Stimulated activated CD8-positive, alpha-beta memory T cell treated with anti-CD3 and anti-CD28 coated beads, Interleukin-7, amount 100 ng/mL, for 1 hour (primary cell): ENCODE measurements at places on chromosomes 2 and 18.

DNA sequence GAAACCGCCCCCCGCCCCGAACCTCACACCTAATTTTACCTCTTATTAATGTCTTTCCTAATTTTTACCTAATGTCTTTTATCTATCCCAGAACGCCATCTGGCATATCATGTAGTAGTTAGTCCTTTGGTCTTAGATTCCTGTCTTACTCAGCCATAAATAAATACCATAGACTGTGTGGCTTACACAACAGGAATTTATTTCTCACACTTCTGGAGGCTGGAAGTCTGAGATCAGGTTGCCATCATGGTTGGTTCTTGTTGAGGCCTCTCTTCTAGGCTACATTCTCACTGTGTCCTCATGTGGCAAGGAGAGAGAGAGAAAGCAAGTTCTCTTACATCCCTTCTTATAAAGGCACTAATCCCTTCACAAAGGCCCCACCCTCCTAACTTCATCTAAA lies 46.8 kb downstream of the RHBDD1 start:
- DNase-seq, result no peak

DNA sequence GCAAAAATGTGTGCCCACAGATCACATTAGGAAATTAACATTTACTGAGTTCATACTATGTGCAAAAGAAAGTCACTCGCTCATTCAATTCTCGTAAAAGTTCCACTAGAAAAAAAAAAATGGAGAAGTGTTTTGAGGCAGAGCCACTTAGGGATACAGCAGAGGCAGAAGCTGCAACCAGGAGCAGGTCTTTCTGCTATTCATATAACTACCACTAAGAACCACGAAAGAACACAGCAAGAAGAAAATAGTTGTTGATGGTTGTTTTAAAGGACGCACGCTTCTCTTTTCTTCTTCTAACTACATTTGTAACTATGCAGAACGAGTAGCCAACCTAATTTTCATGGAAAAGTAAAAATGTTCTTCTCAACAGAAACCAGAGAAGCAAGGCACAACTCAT lies 45.0 kb downstream of the ROCK2 start:
- DNase-seq, result no peak

DNA sequence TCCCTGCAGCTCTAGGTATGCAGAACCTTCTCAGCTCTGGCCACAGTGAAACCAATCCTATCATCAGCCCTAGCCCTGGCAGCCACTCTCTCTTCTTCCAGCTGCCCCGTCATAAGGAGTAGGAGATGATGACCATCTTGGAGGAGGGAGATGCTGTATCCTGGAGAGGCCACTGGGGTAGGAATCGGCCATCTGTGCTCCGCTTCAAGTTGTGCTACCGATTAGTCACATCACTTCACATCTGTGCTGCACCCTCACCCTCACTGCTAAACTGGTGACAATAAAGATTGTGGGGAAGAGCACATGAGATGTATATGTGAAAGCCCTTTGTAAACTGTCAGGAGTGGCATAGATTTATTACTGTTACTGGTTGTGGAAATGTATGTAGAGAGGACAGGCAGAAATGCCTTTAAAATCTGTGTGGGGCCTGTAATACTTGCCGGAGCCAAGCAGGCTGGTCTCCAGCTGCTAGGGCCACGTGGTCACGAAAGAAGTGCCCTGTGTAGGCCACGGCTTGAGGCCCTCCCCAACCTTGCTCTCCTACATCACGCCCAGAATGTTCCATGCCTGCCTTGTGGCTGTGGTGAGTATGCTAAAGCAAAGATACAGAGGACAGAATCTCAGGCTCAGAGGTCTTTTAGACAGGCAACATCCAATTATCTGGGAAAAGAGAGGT lies 236.8 kb downstream of the CLIP4 start:
- no peak for DNase-seq

- DNase-seq, result no peak
Observed at GRCh38 chr2:157296958-157297357, 28.7 kb downstream of the ERMN start.

DNA sequence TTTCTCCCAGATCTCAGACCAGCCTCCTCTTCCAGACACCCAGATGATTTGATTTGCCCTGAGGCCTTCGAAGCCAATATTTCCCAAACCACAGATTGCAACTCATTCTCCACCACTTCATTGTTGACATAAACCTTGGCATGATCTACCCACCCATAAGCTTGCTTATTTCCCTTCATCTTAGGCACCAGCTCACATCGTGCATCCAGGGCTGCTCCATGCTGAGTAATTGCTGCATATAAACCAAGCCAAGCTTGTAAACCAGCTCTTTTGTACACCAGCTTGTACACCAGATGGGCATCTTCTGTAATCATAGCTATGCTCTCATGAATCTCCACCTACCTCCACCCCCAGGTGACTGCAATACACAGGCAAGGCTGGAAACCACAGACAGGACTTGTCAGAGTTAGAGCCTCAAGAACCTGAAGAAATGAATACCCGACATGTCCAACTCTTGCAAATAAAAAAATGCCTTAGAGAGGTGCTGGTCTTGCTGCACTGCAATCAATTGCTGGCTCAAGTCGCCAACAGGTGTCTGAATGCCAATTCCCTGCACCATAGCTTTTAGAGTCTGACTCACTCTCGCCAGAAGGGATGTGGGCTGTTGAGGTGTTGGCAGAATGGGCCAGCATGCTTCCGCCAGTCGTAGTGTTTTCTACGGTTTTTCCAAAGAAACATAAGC lies 31.5 kb downstream of the TRABD2A start:
- no peak for DNase-seq

- DNase-seq, result no peak
Observed at GRCh38 chr2:18763338-18763737, 174.0 kb upstream of the NT5C1B start.
